HT1080 (cell line): ENCODE measurements at places on chromosomes 4 and X. TPM values are rescaled to one million over a fixed set of nuclear protein-coding genes. Genes with fewer than 3 reads are reported as not detected.
A peak's percentile ranks its signal among the peaks of the same experiment; 100 is the strongest.

Gene PDZD4
- 0.13 and 0.16 TPM in 2 replicates for total RNA-seq

Gene TNMD
- not detected in 2 replicates for total RNA-seq

Gene VCX
- 0.33 and 0.42 TPM in 2 replicates for total RNA-seq

Gene KANTR
- 3.2 and 3.7 TPM in 2 replicates for total RNA-seq

Gene CFAP47
- under 0.01 and 0.10 TPM in 2 replicates for total RNA-seq

Gene AFF2
- 1.0 and 1.4 TPM in 2 replicates for total RNA-seq

Gene TMSB4X
- 12.1 and 20.4 TPM in 2 replicates for total RNA-seq

Gene CCDC158
- not detected in 2 replicates for total RNA-seq

Gene MAGED4B
- 1.9 and 5.3 TPM in 2 replicates for total RNA-seq

GRCh38 chr4:185591679-185592141 is 56.4 kb upstream of the PDLIM3 start:
- no peak for DNase-seq

DNA sequence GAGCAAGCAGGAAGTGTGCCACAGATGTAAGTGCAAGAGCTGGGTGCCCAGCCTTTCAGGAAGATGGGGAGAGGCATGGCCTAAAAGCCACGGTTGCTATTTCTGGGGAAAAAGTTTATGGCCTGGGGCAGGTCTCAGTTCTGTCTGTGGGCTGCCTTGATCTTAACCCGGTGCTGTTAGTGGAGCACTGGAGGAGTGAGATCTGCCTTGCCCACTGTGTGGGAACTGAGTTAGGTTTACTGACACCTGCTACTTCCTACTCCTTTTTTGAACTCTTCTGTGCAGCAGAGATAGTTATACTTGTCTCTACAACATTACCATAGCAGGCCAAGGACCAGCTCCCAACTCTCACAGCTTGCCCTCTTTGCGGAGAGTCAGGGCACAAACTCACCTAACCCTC is 76.5 kb downstream of the ITM2A start:
- DNase-seq: no peak

DNA sequence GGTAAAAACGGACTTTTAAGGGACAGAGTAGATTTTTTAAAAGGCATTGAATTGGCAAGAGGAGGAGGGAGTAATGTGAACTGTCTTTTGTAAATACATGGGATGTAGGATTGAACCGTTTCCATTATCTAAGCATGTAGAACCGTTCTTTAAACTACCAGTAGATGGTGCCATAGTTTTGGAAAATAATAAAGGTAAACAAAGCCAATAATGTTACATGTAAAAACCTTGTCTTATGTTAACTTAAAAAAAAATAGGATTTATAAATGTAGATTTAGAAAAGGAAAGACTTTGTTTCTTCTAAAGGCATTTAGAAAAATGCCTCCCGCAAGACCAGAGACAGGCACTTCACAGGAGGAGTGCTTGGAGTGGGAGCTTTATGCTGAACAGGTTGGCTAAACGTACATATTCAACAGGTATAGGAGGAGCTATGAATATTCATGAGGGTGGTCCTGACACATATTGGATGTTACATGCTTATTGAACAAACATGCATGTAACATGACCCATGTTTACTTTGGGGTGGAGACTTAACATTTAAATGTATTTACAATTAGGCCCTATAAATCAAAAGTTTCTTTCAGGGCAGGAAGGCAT is 45.5 kb upstream of the FAM241A start:
- DNase-seq: peak; percentile 62

DNA sequence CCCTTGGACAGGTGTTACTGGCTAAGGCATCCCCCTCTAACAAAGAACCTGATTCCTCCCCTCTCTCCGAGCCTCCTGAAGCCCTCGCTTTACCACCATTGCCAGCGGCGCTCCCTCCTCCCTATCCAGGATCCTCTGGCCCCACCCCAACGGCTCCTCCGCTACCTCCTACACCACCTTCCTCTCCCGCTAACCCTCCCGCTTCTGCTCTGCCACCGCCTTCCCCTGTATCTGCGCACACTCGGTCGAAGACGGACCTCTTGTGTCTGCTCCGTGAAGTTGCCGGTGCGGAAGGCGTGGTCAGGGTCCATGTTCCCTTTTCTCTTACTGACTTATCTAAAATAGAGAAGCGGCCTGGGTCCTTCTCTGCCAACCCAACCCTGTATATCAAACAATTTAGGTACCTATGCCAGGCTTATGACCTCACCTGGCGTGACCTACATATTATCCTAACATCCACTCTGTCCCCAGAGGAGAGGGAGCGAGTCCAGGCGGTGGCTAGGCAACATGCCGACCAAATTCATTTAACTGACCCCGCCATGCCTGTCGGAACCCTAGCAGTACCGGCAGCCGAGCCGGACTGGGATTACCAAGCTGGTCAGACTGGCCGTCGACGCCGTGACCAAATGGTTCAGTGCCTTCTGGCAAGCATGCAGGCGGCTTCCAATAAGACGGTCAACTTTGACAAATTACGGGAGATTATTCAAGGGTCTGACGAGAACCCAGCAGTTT is 958.9 kb downstream of the RPA4 start:
- DNase-seq: no peak

DNA sequence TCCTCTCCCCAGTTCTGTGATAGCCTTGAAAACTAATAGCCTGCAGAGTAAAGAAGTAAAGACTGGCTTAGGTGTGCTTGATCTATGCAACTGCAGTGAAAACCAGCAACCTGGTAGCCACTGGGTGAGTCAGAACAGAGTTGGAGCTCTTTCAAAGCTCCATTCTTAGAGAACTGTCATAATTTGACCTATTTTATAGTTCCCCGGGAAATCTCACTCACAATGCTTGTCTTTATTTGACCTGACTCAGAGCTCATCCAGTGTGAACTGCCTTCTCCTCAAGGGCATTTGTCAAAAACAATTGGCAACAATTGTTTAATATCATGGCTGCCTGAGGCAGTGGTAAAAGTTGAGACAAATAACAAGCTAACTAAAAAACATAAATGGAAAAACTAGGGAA is 213.0 kb upstream of the NHS start:
- DNase-seq: no peak

DNA sequence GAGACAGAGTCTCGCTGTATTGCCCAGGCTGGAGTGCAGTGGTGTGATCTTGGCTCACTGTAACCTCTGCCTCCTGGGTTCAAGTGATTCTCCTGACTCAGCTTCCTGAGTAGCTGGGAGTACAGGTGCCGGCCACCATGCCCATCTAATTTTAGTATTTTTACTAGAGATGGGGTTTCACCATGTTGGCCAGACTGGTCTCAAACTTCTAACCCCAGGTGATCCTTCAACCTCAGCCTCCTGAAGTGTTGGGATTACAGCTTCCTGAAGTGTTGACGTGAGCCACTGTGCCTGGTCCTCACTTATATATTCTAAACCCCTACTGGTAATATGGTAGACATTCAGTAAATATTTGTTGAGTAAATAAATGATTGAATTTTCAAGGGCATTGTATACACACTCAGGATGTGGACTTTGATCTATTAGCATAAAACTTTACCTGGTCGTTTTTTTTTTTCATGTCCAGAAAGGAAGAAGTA is 33.0 kb downstream of the MTHFD2L start:
- no peak for DNase-seq

DNA sequence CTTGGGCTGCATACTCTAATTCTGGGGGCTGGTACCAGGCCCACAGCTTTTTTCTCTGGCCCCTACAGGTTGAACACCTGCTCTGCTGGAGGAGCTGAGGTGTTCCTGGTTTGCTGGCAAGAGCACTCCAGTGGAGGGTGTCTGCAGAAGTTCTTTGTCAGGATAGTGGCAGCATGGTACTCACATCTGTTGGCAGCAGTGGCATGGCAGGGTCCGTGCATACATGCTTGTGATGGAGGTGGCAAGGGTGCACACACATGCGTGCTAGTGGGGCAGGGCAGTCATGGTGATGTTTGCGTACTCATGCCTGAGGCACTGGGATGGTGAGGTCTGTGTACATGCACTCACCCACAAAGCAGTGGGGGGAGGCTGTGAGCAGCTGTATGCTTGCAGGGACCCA is 235.5 kb upstream of the KLF8 start:
- no peak for DNase-seq

GRCh38 chr4:144710526-144710912 is 64.6 kb downstream of the HHIP start:
- no peak for DNase-seq

- DNase-seq: no peak
These were observed 116.6 kb upstream of the DIAPH2 start for GRCh38 chrX:96568071-96568470.

- DNase-seq: no peak
These were observed 5.4 kb downstream of the AKAP17A start for GRCh38 chrX:1596676-1597344.

DNA sequence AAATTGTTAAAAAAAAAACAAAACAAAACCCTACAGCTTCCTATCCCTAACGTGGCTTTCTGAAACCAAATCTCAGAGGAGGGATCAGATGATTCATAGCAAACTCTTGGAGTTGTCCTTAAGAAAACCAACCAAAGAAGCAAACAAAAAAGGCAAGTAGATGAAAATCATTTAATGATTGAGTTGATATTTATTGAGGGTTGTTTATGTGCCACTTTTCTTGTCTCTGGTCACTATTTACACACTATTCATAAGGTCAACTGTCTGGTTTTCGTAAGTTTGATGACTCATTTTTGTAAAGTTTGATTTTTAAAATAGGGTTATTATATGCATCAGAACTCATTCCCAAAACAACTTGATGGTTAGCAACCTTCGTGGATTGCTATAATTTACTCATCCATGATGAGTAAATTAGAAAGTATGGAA is 133.4 kb downstream of the UNC5C start:
- DNase-seq: peak; percentile 23

- peak; percentile 93 for DNase-seq
These were observed 203.3 kb upstream of the JADE1 start for GRCh38 chr4:128606173-128606572.

- no peak for DNase-seq
These were observed 721.0 kb upstream of the NDST4 start for GRCh38 chr4:115834441-115834840.

GRCh38 chr4:173442223-173442932 is 43.5 kb upstream of the SCRG1 start:
- DNase-seq: no peak

DNA sequence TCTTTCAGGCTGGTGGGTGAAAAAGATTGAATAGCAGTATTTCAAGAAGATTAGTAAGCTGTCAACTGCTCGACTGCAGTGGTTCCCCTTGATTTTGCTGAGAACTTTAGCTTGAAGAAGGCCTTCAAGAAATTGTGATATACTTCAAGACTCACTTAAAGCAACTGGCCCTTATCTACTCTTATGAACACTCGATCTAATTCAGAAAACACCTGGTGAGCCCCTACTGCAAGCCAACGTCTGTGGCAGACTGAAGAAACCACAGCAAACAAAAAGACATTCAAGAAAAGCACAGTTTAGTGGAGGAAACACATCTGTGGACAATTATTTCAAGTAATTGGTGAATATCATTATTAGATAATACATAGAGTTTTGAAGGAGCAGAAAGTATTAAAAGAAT is 119.0 kb downstream of the INPP4B start:
- no peak for DNase-seq

DNA sequence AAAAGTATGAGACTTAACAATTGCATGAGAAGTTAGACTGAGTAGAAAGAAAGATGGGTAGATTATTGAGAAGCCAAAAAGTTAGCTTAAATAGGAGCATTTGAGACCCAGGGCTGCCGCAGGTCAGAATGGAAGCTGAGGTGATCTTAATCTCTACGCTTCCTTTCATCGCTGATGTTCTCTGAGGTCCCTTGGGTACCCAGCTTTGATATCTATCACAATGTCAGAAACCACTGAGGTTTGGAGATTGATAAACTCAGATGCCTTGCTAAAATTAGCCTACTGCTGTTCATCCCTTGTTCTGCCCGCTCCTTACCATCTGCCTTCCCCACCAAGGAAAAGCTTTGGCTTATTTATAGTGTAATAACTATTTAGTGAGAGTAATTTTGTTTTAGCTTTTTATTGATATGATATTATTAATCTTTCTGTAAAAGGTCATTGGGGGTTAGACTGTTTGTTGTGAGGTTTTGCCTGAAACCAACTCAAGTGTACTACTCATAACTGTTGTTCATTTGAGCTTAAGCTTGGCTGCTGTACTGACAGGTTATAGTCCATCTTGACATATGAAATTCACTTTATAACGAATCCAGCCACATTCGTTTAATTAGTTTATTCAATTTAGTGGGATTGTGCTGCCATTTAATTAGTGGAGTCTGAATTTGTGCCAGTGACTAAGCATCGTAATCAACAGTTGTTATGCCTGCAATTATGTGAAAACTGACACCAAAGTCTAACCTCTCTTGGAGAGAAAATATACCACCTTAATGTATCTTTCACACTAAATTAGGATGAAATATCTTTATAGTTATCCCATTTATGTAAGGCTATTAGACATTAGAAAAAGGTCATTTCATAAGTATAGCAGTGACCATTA is 15.1 kb downstream of the MCUB start:
- no peak for DNase-seq

- DNase-seq: no peak
These were observed 199.5 kb downstream of the MAML3 start for GRCh38 chr4:139954512-139954911.

DNA sequence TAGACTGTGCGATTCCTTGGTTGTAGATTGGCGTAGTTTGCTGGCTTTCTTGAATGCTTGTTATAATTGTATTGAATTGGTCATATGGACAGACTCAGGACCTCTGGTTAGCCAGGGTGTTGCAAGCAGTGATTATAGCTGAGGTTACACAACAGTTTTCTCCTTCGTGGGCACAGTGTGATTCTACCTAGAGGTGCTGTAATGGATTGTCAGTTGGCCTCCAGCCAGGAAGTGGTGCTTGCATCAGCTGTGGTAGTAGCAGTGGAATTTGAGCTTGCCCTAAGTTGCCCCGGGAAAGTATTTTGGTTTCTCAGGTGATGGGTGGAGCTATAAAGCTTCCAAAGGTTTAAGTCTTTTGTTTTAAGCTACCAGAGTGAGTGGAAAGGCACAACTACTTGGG is 23.1 kb upstream of the GABRG1 start:
- peak; percentile 20 for DNase-seq

DNA sequence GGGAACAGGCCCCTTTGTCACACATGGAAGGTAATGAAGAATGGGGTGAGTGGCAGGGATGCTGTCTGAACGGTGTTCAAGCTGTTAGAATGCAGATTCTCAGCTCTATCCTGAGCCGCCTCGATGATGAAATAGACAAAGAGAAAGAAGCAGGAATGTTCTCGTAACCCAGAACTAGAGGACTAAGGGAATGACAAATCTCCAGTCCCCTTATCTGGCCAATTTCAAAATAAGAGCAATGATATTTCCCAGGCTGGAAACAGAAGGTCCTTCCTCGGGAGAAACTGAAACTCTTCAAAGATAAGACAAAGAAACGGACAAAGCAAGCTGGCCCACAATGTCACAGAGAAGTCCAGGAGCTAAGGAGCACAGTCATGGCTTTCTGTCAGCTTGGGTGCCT is 29.5 kb upstream of the MTNR1A start:
- DNase-seq: no peak

DNA sequence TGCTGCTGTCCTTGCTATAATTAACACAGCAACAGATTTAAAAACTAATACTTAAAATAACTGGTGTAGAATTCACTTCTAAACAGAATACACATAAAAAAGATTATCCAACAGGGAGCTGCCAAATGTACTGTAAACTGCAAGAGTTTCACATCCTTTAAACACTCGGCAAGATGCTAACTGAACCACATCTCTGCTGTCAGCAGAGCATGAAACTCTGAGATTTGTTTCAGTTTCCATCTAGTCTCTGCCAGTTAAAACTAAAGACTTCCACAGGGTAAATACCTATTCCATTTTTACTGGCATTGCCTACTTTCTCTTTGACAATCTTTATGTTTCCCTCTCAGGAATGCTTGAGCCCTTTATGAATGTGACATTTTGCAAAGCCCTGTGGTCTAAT is 127.7 kb downstream of the SLC7A11 start:
- DNase-seq: no peak

- no peak for DNase-seq
These were observed 67.0 kb downstream of the EFNB1 start for GRCh38 chrX:68895778-68896177.

GRCh38 chr4:124943145-124943889 is 230.8 kb upstream of the ANKRD50 start:
- peak; percentile 24 for DNase-seq
